Muscle of leg (tissue), 16 donors: ENCODE measurements at places on chromosomes 13 and 19. TPM values are rescaled to one million over a fixed set of nuclear protein-coding genes. Genes with fewer than 3 reads are reported as not detected.

AMH gene
- 4.0 TPM for total RNA-seq

RNF17 gene
- total RNA-seq: not detected

TRPM4 gene
- 13.1 TPM for total RNA-seq

YJU2 gene
- 15.0 TPM for total RNA-seq

TEX29 gene
- 0.22 TPM for total RNA-seq

DMKN gene
- total RNA-seq: 2.0 TPM

RXFP2 gene
- total RNA-seq: not detected

ZNF583 gene
- 10.3 TPM for total RNA-seq

ELSPBP1 gene
- total RNA-seq: not detected

ETV2 gene
- total RNA-seq: 1.6 TPM

POSTN gene
- total RNA-seq: 2,609 TPM

PRODH2 gene
- not detected for total RNA-seq

TNFSF9 gene
- 1.0 TPM for total RNA-seq

DNMT1 gene
- total RNA-seq: 28.3 TPM

NMRK2 gene
- total RNA-seq: 168 TPM

C19orf81 gene
- 4.2 TPM for total RNA-seq

PCDH9 gene
- 8.3 TPM for total RNA-seq

ZNF726 gene
- total RNA-seq: 5.7 TPM

FGF21 gene
- not detected for total RNA-seq

ZSCAN4 gene
- total RNA-seq: not detected

IQCN gene
- 1.5 TPM for total RNA-seq

IL12RB1 gene
- 0.22 TPM for total RNA-seq

SHISA7 gene
- under 0.01 TPM for total RNA-seq

GNG8 gene
- not detected for total RNA-seq

RCBTB1 gene
- total RNA-seq: 10.8 TPM

TYROBP gene
- total RNA-seq: 18.0 TPM

CYP4F2 gene
- not detected for total RNA-seq

LSM7 gene
- 102 TPM for total RNA-seq

LGALS7 gene
- 0.22 TPM for total RNA-seq

FBXO46 gene
- 7.3 TPM for total RNA-seq

DNAAF3 gene
- 0.13 TPM for total RNA-seq

RFX2 gene
- 5.5 TPM for total RNA-seq

PSG11 gene
- total RNA-seq: 0.75 TPM

KIR2DL1 gene
- not detected for total RNA-seq
